Thyroid gland (tissue), 4 donors: ENCODE measurements at places on chromosomes 5 and 9.

DNA sequence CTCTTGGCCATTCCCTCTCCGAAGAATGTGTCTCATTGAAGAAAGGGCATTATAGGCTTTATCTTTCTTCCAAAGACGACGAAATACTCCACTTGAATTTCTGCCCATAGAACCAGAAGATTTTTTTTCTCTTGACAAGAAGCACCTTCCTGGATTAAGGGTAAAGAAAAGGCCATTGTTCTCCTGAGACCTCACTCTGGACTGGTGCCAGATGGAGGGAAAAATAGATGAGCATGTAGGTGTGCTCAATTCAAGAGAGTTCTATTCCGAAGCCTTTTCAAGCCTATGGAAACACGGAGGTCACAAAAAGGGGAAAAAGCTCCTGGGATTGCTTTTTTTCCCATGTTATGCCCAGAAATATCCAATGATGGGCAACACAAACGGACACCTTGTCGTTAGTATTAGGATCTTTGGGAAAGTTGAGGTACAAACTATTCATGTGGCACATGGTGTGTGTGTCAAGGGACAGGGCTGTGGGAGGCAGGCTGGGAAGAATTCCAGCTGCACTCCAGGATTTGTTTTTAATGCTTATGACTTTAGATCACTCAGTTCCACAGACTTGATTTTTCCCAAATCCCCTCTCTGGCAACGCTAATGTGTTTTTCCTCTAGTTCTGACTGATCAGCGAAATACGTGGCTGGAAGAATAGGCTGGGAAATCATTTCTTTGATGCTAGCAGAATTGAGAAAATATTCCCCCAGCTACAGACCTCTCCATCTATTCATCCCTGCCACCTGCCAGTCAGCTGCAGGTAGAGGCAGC lies 89.9 kb downstream of the SIL1 start:
- peak; percentile 84 for DNase-seq

DNA sequence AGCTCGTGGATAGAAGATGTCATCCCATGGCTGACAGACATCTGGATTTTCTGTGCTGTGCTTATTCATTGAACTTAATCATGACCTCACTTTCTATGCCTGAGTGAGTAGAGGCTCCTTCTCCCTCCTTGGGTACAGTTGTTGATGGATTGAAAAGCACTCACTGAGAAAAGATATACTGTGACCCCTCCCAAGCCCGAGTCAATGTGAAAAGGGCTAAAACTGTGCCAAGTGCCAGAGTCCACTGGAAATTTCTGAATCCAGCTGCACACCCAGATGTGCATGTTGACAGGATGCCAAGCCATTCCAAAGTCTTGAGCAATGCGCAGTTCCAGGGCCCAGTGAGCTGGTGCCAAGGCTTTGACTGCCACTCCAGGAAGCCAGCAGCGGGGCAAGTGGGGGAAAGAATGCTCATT lies 473.0 kb downstream of the NTRK2 start:
- peak; percentile 64 for DNase-seq

- DNase-seq: no peak
Observed at GRCh38 chr9:114467226-114467750, 38.0 kb downstream of the WHRN start.

DNA sequence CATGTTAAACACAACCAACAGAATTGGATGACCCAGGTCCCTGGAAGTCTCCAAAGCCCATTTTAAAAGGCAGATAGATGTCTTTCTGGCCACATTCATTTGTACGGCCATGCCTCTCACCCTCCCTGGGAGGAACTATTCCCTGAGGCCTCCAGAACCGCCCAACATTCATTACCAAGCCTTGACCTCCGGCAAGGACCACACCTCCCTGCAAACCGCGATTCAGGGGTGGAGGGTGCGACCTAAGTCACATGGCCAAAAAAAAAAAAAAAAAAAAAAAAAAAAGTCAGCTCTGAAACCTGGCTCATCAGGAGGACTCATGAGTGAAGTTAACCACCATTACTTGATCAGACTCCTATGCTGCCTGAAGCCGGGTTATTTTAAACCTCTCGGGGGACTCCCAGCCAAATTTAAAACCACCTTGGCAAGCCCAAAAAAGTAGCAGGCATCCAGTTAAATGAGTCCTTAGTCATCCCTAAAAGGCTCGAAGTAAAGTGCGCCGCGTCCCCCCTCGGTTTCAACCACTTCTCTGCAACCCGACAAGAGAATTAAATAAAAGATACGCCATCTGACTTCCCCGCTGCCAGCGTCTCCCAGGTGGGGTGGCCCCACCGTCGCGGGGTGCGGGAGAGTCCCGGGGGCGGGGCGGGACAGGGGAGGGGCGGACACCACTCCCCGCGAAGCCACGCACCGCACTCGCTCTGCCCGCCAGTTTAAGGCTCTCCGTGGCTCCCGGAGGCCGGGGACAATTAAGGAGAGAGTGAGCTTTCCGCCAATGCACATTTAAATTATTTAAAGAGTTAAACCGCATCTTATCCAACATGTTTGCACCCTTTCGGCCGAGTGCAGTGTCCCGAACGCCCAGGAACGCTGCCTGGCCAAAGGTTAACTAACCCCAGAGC lies 2.3 kb downstream of the KLF9 start:
- DNase-seq: peak; percentile 83

GRCh38 chr5:44412286-44412685 lies 23.1 kb upstream of the FGF10 start:
- DNase-seq: no peak

DNA sequence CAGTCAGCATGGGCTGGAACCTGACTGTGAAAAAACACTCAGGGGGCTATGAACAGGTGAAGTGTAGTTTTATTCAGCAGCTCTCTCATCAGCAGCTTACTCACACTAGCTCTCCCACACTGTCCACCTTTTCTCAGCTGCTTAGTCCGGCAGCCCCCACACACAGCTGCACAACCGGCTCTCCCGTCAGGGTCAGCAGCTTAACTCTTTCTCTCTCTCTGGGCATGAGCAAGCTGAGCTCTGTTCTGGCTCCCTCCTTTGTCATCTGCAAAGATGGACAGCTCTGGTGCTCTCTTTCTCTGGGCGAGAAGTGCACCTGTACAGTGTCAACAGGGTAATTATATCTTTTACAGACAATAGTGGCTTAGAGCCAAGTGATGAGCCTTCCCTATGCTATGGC lies 8.2 kb downstream of the DMAC1 start:
- DNase-seq: no peak

GRCh38 chr9:112104901-112105300 lies 70.2 kb downstream of the SUSD1 start:
- DNase-seq: no peak

DNA sequence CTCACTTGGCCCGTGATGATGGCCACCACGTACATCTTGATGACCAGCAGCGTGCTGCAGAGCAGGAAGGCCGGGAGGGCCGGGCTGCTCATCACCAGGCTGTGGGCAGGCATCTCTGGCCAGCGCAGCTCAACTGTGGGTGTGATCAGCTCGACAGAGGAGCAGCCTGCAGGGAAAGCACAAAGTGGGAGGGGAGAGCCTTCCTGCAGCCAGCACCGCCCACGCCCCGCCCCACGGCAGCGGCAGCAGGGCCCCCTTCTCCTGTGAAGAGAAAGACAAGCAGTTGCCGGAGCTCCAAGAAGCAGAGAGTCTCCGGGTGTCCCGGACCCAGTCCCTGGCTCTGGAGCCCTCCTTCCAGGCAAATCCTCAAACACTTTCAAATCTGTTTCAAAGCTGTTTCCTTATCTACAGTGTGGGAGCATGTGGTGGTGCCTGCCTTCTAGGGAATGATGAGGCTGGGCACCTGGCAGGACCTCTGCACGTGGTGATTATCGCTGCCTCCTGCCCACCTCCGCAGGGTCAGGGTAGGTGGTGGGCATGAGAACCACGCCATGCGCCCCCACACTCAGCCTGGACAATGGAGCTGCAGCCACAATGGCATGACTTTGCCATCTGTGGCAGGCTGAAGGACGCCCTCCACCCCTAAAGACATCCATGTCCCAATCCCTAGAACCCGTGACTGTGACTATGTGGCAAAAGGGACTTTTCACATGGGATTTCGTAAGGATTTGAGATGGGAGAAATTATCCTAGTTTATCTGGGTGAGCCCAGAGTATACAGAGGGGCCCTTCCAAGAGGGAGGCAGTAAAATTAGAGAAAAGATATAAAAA lies at the start of gene PTGES:
Gene PTGES (minus strand): TSS at position 143 of the 830 bp plus-strand sequence. CDS start 30 bp downstream, at position 113.
- peak; percentile 70 for DNase-seq

DNA sequence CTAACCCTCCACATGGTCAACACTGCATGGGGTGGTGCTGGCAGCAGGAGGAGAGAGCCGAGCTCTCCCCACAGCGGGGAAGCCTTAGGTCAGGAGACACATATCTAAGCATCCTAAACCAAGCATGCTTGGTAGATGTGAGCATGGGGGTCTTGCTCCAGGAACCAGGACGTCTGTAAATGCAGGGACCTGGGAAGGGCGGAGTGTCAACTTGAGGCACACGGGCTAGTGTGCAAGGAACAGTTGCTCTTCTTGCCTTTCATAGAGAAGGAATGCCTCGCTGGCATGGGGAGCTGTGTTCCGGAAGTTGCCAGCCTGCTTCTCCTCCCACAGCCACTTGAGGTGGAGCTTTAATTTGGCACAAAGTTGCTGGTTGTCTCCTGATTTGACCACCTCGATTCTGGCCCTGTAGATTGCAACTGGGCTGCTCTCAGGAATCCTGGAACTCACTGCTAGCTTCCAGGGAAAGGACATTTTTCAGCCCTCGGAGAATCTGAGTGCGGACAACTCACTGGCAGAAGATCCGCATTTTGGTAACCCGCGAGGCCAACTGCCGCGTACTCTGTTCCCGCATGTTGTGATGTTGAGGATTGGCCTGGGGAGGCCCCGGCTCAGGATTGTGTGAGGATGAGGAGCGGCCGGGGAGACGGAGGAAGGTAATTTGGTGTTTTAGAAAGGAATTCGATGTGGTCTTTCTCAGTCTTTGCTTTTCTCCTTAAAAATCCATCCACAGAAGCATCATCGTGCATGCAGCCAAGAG lies 370.3 kb upstream of the IRX1 start:
- no peak for DNase-seq

DNA sequence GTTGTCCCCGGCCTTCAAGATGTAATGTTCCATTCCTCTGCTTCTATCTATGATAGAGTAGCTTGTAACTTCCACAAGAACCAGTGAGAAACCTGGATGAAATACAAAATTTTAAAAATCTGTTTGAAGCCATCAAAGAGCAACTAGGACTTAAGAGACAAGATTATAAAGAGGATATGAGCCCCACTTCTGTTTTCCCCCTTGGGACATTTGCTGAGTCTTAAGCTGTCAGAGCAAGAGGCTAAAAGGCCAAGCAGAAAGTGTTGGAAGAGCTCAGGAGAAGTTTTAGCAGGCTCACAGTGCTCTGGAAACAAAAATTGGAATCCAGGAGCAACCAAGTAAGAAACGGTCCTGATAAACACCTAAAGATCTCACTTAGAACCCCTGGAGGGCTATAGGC lies 76.1 kb downstream of the ADRB2 start:
- DNase-seq: no peak

GRCh38 chr9:95433096-95433819 lies 83.5 kb downstream of the PTCH1 start:
- DNase-seq: no peak

DNA sequence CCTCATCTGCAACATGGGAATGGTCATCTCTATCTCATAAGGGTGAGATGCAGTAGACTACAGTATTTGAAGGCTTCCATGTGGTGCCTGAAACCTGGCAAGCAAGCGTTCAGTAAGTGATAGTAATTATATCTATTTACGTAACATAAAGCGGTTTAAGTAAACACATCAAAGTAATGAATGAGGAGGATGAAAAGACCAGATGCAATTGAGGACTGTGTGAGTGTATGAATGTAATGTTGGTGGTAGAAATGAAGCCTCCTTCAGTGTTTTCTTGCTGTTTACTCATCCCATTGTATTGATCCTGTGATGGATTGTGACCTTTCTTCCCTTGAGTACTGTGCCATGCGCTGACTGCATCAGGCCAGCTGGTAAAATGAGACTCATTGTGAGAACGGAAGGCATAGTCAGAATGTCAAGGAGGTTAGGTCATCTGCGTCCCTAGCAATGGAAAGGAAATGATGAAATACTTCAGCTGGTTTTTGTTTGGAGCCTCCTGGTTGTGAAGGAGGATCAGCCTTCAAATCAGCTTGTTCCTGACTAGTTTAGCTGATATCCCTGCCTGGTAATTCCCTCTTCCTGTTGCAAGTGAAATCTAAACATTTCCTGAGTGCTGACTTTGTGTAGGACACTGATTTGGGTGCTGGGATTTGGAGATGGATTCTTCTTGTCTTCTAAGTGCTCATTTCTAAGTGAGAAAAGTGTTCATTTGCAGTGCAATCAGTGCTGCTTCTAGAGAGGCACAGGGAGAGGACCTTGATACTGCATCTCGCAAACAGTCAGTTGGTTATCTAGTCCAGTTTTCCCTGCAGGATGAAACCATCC lies 35.6 kb downstream of the TNFSF8 start:
- DNase-seq: no peak

- no peak for DNase-seq
Observed at GRCh38 chr5:115193295-115193694, 23.6 kb upstream of the TRIM36 start.

GRCh38 chr5:168085261-168086031 lies 206.0 kb upstream of the WWC1 start:
- no peak for DNase-seq

GRCh38 chr9:18996211-18996610 lies 36.8 kb downstream of the SAXO1 start:
- DNase-seq: no peak

DNA sequence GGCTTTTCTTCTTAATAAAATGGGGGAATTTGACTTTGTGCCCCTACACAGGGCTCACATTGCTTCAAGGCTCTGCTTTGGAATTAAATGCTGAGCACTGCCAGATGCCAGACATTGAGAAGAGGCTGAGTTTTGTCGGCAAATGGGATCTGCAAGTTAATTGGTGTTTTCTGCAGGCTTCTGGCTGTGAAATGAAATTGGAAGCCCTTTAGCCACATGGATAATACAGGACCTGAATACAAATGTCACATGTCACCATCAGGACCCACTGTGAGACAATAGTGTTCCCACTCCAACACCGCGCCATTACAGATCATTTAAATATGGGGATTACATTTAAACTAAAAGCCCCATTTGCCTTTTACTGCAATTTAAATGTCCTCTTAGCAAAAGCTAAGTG lies 164.4 kb downstream of the ZSWIM6 start:
- DNase-seq: no peak

DNA sequence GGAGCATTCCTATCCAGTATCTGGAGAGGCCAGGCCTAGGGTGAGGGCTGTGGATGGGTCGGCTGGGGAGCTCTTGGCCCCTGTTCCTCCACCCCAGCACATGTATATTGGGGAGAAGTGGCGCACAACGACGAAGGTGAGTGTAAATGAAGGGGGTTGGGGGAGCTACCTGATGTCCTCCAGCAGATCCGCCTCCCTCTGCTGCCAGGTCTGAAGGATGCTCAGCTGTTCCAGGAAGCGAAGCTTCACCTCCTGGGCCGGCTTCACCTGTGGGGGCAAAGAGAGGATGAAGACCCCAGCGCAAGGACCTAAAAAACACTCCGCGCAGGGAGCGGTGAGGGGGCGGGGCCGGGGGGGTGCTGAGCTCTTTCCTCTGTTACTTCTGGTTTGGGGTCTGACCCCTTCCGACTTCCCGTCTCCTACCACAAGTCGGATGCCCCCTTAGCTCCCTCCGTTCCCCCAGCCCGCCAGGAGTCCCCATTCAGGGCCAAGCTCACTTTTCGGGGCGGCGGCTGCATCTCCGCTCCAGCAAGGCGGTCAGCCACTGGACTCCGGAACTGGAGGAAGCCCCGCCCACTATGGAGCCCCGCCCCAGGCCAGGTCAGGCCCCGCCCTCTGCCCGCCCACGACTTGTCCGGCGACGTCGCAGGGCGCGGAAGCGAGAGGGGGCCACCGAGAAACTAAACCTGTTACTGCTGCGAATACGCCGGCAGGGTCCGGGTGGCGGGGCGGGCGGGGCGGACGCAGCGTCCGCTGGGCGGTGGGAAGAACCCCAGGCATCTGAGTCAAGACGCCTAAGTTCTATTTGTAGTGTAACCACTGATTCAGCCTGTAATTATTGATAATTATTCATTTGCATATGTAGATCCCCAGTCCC lies at the start of gene FCHSD1:
Gene FCHSD1 (minus strand): TSS at position 568 of the 877 bp plus-strand sequence. CDS start 50 bp downstream, at position 518.
- peak; percentile 86 for DNase-seq
